ENCODE measurements at places on chromosomes 7 and 10.

DNA sequence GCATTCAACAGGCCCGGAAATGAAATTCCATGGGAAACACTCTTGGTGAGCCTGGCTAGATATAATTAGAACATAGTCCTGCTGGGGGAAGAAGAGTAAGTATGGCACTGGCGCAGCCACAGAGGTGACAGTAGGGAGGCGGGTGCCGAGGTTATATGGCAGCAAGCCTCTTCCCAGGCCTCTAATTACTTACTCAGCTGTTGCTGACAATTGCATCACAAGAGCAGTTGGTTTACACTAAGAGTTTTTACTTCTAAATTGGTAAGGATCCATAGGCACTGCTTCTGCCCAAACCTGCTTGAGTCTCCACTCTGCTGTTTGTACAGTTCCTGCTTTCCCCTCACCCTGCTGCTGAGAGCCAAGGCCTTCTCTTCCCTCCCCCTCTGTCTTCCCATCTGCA lies 93.3 kb upstream of the DUSP5 start:
- DNase-seq = no peak

DNA sequence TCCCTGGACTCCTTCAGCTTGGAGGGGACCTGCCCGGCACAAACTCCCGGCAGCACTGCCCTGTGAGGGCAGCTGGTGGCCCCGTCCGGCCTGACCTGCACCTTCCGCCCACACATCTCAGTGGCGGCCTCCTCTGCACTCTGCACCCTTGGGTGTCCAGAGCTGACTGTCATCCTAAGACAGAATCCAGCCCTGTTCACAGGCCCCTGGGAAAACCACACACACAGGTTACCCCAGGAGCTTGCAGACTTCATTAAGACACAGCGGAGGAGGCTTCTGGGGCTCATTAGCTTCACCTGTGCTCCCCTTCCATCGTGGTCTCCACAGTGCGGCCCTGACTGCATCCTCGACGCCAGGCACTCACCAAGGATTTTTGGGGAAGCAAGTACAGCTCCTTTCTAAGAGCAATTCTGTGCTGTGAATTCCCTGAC lies 51.5 kb upstream of the SHH start:
- no peak for DNase-seq

- peak; percentile 94 for DNase-seq
Observed at GRCh38 chr7:92641921-92642511, 51.8 kb upstream of the FAM133B start.

DNA sequence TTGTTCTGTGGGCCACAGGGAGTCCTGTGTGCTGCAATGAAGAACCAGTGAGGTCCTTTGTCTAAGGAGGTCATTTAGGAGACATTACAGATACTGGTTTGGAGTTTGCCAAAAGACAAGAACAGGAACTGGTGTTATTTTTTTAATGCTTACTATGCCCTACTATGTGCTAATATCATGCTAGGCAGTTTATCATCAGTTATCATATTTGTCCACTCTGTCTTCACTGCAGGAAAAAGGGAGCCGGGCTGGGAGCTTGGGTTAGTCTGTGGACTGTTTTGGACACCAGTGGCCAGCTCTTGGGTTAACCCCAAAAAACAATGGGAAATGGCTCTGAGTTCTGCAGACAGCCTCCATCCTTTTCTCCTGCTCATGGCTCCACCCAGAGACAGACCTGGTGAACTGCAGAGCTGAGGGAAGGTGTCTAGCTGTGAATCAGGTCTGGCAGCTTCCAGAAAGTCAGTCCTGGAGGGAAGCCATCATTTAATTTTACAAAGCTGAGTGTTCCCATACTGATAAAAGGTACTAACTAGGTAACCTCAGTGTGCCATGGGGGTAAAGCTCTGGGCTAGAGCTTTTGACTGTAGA lies 101.2 kb upstream of the ZNF746 start:
- peak; percentile 36 for DNase-seq

DNA sequence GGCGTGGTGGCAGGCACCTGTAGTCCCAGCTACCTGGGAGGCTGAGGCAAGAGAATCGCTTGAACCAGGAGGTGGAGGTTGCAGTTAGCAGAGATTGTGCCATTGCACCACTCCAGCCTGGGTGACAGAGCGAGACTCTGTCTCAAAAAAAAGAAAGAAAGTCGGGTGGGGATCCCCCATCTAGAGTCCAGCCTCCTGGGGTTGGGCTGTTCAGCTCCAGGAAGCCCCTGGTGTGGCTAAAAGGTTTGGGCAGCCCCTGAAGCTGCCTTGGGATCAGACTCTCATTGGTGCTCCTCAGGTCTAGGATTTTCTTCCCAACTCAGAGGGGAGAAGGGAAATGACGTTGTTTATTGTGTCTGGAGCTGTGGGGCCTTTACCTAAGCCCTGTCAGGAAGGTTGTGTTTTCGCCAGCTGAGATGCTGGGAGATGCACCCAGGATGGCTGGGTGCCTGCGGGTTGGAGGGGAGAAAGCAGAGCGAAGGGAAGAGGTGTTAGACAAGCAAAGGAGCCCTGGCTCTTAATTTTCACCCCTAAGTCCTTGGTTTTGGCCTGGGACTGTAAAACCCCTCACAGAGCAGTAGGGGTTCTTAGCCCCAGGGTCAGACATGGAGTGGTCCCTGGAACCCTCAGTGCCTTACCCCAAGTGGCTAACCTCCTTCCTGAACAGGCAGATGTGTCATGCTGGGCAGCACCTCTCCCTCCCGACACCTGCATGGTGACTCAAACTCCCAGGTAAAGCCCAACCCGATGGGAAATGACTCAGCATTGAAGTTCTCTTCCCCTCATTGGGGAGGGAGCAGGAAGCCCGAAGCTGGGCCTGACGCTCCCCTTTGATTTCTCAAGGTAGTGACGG lies 21.1 kb downstream of the PLAU start:
- peak; percentile 80 for DNase-seq

DNA sequence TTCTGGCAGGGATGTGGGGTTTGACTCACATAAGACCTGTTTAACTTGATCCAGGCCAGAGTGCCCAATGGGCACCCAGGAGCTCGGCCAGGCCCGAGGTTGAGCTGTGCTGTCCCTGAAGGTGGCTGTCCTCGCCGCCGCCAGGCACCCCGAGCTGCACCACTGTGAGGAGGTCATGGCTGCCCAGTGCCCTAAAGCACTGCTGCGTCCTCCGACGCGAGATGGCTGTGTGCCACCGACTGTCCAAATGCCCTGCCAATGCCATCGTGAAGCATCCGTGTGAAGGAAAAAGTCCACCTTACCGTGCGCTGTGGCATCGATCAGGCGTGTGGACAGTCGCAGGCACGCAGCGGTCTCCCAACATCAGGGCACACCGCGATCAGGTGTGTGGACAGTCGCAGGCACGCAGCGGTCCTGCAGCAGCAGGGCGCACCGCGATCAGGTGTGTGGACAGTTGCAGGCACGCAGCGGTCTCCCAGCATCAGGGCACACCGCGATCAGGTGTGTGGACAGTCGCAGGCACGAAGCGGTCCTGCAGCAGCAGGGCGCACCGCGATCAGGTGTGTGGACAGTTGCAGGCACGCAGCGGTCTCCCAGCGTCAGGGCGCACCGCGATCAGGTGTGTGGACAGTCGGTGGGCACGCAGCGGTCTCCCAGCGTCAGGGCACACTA lies 120.3 kb downstream of the VIPR2 start:
- DNase-seq = no peak

DNA sequence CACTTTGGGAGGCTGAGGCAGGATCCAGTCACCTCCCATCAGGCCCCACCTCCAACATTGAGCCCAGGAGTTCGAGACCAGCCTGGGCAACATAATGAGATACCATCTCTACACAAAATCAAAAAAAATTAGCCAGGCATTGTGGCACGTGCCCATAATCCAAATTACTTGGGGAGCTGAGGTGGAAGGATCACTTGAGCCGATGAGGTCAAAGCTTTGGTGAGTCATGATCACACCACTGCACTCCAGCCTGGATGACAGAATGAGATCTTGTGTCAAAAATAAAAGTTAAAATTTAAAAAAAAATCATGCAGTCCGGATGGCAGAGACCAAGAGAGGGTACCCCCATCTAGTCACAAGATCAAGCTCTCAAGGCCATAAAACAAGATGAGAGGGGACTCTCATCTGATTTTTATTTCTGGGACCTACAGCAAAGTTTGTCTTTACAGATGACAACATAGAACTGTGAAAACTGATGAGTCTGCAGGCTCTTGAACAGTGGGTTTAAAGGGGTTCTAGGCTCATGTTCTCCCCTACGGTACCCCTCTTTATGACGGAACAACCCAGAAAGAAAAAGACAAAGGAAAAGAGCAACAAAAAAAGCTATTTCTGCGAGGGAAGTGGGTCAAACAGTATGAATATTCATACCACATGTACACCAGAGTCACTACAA lies 28.9 kb upstream of the CREB3L2 start:
- peak; percentile 56 for DNase-seq

DNA sequence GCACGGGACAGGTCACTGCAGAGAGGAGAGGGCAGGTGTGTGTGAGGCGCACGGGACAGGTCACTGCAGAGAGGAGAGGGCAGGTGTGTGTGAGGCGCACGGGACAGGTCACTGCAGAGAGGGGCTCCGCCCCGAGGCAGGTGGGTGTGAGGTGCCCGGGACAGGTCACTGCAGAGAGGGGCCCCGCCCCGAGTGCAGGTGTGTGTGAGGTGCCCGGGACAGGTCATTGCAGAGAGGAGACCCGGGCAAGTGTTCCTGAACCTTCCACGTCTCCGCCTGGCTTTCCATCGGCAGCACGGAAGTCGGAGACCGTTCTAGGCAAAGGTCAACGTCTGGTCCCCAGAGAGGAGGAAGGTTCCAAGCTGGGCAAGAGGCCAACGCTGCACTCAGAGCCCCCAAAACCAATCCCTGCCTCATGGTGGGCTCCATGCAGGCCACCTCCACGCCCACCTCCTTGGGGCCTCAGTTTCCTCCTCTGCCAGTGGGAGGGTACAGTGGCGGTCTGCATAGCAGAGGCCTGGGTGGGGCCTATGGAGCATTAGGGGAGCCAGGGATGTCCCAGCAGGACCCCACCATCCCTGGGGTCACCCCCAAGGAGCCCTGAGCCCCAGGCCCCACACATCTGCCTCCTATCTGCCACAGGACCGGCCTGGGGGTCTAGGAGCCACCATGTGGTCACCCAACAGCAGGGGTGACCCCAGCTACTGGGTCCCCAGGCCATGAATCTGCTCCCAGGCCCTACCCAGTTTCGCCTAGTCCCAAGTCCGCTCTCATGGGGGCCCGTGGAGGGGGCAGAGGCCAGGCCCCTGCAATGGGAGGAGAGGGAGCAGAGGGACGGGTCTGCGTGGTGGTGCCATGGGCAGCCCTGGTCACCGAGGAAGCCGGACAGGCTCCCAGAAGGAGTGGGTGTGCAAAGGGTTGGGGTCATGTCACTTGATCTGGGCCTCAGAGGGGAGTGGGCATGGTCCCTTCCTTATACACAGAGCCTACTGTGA lies 57.0 kb downstream of the STK32C start:
- no peak for DNase-seq

GRCh38 chr10:124323111-124323725 lies 95.5 kb downstream of the OAT start:
- DNase-seq = no peak

DNA sequence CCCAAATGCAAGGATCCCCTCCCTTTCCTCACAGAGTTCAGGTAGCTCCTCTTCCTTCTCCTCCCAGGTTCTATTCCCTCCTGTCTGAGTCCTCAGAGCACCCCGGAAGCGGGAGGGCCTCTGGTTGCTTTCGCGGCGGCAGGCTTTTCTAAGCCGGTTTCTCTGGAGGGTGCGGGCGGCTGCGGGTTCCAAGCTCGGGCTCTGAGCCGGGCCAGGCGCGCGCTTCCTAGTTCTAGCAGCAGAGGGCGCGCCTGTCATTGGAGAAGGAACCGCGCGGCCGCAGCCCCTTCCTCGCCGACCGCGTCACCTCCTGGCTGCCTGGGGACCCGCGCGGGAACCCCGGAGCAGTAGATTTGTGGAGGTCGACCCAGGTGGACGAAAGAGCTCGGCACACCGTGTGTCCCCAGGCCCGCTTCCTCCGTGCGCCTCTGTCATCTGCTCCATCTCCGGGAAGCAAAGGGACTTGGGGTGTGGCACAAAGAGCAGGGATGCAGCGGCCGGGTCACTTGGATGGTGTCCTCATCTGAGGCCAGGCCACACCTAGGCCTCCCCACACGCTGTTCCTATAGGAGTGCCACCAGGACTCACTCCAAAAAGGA lies 389.0 kb upstream of the PODXL start:
- peak; percentile 68 for DNase-seq

GRCh38 chr10:18479502-18479901 lies 171.9 kb downstream of the NSUN6 start:
- no peak for DNase-seq

DNA sequence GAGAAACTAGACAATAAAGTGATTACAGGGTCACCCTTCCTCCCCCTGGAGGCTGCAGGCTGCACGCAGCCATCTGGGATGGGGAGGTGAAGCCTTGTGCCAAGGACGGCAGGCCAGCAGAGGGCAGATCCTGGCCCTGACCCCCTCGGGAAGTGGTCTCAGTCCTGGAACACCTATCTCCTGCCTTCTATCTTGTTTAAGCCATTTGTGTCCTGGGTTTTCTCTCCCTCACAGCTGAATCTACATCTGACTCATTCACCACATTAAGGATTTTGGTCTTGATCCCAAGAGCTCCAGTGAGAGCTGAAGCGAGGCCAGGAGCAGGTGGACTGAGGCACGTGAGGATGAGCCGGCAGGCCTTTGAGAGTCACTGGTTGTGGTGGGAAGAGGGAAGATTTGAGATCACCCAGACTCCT lies 16.4 kb upstream of the PARP12 start:
- DNase-seq = peak; percentile 94

GRCh38 chr7:130490888-130491804 lies 739 bp upstream of the MEST start:
- DNase-seq = no peak

- no peak for DNase-seq
Observed at GRCh38 chr10:69855346-69856111, 53.8 kb downstream of the COL13A1 start.

- DNase-seq = peak; percentile 89
Observed at GRCh38 chr10:111128331-111129180, 51.7 kb downstream of the ADRA2A start.

- DNase-seq = no peak
Observed at GRCh38 chr10:29951441-29951931, 107.9 kb downstream of the JCAD start.

GRCh38 chr7:46454816-46455215 lies 533.7 kb upstream of the IGFBP3 start:
- DNase-seq = no peak

GRCh38 chr10:33277135-33277536 lies 57.3 kb downstream of the NRP1 start:
- DNase-seq = no peak

DNA sequence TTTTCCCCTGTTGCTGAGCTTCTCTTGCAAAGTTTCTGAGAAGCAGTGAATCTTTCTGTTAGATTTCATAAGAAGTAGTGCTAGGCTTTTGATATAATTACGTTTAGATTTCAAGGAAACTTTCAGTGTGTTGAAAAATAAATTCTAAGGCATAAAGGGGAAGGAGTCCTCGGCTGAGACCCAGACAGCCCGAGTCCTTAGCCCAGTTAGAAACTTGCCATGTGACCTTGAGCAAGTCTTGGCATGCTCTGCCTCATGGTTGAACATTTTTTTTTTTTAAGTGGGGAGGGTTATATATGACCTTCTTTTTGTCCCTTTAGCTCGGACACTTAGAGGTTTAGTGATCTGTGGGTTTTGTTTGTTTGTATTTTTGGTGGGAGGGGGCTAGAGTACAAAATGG lies 117.5 kb downstream of the TCF7L2 start:
- no peak for DNase-seq
